ENCODE measurements at places on chromosomes 6 and 20.

DNA sequence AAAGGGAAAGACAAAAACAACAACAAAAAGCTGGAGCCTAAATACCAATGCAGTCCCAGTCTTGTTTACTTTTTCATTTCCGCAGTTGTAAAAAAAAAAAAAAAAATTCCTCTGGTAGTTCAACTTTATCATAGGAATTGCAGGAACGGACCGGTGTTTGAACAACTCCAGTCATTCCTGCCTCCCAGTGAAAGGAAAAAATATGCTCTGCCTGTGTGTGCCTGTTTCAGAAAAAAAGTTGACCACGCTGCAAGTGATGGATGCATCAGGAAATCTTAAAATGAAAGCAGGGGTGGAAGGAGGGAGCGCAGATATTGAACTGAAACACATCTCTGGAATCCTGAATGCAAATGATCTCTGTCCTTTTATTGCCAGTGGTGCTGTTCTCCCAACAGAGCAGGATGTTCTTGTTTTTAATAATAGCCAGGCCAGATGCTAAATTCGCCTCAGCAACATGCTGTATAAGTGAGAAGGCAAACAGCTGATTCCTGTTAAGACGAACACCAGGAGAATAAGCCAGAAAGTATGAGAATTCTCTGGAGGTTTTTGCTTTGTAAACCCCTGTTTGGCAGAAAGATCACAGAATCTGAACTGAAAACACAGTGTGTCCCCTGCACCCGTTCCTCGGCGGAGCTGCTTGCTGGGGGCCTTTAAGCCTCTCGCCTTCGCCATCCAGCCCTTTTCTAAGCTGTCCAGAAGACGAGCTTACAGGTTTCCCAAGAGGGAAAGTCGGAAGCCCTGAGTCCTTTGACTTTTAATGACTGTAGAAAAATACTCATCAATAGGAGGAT is 178.4 kb upstream of the SUPT3H start:
- no peak for DNase-seq

DNA sequence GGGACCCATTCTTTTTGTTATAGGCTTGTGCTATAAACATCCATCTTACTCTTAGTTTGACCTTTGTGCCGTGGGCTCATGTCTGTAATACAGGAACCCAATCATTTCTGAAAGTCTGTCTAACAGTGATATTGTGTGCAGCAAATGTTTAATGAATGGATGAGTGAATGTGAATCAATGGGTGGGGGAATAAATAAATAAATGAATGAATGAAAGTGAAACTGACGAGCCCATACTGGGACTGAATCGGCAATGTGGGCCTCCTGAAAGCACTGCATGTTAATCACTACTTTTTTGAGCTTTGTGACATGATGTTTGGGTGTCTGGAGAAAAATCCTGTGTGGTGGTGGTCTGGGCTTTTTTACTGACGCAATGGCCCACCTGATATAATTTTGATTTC is 175.0 kb downstream of the GMPR start:
- DNase-seq, result peak; percentile 12

- DNase-seq, result no peak
Observed at GRCh38 chr6:10586302-10586701, 65.2 kb downstream of the GCNT2 start.

GRCh38 chr20:46216770-46217464 is 91.4 kb downstream of the CDH22 start:
- DNase-seq, result no peak

DNA sequence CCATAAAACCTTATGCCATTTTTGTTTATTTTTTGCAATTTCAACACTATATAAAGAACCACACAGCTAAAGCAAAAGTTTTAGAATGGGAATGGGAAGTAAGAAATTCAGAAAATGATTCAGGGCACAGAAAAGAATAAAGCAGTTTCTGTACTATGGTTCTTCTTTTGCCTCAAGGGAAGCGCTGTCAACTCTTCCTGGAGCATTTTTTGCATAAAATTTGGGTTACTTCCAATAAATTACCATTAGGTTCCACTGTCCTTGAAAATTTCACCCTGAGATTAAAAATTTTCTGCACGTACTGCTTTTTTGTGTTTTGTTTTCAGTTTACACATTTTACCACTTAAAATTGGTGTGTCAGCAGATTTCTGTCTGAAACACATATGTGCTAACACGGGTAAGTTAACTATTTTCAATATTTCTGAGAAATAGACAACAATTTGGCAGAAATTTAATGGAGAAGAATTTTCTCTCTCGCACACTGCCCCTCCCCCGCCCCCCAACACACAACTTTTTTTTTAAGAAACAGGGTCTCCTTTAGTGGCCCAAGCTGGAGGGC is 79.6 kb downstream of the ADAT2 start:
- DNase-seq, result no peak

GRCh38 chr6:14524319-14524718 is 406.7 kb downstream of the CD83 start:
- DNase-seq, result no peak

DNA sequence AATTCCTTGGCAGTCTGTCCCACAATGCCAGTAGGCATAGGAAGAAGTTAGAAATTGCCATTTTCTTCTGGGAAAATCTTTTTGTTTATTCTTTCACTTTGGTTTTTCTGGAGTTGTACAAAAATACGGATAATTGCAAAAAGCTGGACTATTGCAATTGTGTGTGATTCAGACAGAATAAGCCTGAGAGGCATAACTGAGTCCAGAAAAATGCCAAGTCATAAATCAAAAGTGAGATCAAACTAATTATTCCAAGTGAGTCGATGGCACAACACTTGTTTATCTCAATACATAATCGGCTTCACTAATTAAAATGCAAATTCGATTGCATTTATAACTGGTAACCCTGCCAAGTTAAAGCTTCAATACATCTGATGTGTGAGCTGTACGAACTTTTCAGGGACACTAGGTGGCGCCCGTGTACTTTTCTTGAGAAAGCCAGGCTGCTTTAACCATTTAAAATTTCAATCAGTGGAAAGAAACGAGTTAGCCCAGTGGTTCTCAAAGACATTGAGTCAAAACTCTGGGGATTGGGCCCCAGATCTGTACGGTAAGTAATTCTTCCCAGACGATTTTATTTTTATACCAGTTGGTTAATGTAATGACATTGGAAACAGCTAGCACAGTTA is 102.6 kb downstream of the LAMP5 start:
- peak; percentile 34 for DNase-seq

DNA sequence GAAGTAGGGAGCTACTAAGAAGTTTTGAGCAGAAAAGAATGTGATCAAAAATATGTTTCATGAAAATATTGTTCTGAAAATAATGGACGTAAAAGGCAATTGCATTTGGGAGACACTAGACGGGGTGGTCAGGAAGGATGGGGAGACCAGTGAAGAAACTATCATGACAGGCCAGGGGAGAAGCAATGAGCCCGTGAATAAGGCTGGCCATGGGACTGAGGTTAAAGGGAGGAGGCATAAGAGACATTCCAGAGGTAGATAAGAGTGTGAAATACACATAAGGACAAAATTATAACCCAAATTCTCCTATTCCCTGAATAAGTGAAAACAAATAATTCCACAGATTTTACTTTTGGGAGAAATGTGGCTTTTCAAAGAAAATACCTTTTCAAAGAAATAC is 51.7 kb downstream of the MARCKS start:
- DNase-seq, result no peak

DNA sequence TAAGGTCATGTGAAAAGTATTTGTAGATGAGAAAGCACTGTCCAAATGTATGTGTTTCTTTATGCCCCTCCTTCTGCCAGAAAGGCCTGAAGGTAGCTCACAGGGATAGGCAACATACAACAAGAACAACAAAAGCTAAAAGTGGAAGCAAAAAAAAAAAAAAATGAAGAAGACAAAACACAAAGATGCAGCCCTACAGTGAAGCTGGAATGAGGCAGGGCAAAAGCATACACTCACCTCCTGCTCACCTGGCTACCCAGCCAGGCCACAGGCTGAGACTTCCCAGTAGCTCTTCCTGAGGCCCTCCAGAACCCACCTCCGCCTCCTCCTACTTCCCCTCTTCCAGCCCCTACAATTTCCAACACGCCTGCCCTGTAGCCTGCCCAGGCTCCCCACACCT is 2.4 kb downstream of the UNC5CL start:
- DNase-seq, result no peak

GRCh38 chr20:12416281-12416680 is 498.6 kb downstream of the BTBD3 start:
- no peak for DNase-seq

GRCh38 chr6:34476921-34477320 is 11.0 kb downstream of the PACSIN1 start:
- DNase-seq, result no peak

DNA sequence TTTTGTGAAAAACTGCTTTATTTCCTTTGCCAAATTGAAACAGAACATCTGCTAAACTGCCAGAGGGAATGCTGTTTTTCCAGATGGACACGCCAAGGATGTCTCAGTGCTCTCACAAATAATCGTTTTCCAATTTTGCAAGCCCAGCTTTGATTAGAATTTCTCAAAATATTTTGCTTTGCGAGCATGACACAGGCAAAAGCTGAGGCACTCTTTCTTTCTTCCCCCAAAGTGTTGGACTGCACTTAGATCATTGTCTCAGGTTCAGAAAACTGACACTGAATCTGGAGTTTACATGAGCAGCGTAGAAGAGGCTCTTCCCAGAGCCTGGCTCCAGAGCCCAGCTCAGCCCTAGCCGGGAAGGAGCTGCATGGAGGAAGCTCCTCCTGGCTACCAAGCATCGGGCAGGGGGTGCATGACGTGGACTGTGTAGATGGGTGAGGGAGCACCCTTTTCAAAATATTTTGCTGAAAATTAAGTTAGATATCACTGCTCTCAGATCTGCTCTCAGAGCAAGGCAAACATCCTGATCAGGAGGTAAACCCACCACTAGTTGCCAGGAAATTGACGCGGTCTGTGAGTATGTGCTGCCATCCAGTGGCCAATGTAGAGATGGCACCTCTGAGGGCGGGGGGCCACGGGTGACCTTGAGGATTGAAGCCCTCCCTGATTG is 107.5 kb downstream of the SLC22A3 start:
- DNase-seq, result peak; percentile 61

DNA sequence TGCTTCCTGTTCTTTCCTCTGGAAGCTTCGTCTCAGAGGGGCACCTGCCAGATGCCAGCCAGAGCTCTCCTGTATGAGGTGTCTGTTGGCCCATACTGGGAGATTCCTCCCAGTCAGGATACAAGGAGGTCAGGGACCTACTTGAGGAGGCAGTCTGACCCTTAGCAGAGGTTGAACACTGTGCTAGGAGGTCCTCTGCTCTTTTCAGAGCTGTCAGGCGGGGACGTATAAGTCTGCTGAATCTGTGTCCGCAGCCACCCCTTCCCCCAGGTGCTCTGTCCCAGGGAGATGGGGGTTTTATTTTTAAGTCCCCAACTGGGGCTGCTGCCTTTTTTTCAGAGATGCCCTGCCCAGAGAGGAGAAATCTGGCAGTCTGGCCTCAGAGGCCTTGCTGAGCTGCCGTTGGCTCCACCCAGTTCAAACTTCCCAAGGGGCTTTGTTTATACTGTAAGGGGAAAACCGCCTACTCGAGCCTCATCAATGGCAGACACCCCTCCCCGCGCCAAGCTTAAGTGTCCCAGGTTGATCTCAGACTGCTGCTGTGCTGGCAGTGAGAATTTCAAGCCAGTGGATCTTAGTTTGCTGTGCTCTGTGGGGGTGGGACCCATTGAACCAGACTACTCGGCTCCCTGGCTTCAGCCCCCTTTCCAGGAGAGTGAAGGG is 326.7 kb downstream of the BCKDHB start:
- DNase-seq, result no peak

GRCh38 chr6:99032396-99032795 is 84.7 kb upstream of the FBXL4 start:
- no peak for DNase-seq

DNA sequence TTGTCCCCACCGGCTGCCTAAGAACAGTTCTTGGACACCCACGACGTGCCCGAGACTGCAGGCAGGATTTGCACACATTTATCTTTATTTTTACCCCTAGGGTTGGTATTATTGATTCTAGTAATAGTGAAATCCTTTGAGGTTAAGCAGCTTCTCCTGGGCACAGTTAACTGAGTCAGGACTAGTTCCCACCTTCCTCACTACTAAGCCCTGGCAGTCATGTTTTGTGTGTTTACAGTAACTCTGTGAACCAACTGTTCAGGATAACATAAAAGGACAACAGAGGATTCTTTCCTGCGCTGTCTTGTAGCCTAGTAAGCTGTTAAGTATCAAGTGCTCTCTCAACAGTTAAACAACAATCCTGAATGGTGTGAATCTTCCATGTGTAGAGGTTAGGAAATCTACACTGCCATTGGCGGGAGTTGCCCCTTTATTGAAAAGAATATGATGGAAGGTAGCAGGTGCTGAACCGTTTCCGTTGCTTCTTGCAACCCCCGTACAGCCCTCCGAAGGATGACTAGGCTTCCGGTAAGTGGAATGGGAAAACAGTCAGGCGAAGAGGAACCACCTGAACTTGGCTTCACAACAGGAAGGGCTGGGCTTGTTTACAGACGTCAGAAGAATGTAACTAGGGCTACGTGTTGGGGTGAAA is 979 bp upstream of the SOD2 start:
- DNase-seq, result no peak

DNA sequence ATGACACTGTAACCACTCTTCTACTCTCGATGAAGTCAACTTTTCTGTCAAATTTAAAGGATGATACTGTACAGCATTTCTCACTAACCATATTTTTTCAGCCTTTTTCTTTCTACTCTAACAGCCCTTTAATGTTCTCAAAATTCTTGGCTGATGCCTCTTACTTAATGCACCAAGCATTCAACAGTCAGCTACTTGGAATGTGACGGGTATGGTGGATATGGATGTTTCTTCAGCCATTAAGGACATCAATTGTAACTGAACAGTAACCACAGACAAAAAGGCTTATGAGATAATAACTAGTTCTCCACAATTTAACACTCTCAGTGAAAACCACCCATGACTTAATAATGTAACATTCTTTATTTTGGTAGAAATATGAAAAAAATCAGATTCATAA is 467.2 kb upstream of the ZNF337 start:
- DNase-seq, result no peak

GRCh38 chr6:149492798-149493343 is 8.1 kb upstream of the ZC3H12D start:
- DNase-seq, result no peak

GRCh38 chr6:2179950-2180349 is 65.5 kb downstream of the GMDS start:
- no peak for DNase-seq

DNA sequence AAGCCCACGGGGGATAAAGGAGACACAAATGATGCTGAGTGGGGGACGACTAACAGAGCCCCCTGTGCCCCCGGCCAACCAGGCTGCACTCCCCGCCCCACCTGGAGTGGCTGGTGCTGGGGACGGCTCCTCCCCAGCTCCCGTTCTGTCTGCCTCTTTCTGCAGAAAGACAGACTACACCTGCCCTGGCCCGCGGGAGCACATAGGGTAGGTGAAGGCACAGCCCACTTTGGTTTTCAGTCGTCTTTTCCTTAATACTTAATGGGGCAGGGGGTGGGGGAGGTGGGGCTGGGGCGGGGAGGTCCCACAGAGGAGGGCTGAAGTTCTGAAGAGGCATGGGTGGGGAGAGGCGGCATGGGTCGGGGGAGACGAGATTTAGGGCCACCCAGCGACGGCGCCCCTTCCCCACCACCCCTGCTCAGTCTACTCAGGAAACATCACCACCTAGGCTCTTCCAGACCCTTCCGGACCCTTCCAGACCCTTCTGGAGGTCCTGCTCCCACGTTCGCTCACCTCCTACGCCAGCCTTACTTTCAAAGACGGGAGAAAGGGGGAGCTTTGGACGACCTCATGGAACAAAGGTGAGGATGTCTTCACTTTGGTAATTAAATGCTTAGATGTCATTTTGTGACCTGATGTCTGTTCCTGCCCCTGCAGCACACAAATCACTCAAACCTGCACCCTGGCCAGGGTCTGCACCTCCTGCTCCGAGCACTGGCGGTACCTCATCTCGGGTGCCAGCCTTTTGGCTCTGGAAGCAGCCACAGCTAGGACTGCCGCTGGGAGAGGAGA is 21.2 kb upstream of the FRMD1 start:
- DNase-seq, result peak; percentile 1

- DNase-seq, result no peak
Observed at GRCh38 chr20:42955713-42956112, 234.0 kb downstream of the PTPRT start.

Data from activated naive CD4-positive, alpha-beta T cell treated with anti-CD3 and anti-CD28 coated beads, Interleukin-2, amount 50 U/mL, for 16 hours (primary cell).